ENCODE measurements at places on chromosomes 1 and 21.

- DNase-seq = no peak
Observed at GRCh38 chr1:72885841-72886240, 603.5 kb upstream of the NEGR1 start.

- no peak for DNase-seq
Observed at GRCh38 chr1:45221716-45222115, 15.3 kb upstream of the ZSWIM5 start.

DNA sequence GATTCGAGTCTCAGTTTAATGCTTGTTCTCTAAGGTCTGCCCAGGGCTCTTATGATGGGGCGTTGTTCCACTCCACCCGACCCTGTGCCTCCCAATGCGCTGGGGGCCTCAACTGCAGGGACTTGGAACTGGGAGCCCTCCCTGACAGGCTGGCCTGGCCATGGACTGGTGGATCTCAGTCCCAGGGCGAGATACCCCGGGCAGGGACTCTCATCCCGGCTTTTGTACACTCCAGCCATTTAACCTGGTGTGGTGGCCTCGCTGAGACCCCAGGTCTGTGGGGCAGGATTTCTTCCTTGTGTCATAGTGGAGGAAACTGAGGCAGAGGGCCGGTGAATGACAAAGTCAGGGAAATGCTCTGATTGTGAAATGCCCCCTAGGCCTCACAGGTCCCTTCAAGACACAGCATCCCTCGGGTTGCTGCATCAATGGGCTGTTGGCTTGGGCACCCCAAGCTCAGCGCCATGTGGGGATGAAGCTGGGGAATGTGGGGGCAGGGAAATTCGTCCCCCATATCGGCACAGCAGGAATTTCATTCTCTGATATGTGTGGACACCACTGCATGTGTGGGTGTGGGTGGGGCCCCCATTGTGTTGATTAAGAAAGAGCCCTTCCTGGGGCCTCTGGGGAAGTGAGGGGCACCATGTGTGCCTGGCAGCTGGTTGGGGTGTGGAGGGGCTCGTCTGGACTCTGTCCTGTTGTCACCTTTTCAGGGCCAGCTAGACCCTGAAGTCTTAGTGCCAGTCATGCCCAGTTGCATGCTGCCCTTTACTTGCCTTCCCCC lies 19.9 kb upstream of the ZNF678 start:
- DNase-seq = no peak

DNA sequence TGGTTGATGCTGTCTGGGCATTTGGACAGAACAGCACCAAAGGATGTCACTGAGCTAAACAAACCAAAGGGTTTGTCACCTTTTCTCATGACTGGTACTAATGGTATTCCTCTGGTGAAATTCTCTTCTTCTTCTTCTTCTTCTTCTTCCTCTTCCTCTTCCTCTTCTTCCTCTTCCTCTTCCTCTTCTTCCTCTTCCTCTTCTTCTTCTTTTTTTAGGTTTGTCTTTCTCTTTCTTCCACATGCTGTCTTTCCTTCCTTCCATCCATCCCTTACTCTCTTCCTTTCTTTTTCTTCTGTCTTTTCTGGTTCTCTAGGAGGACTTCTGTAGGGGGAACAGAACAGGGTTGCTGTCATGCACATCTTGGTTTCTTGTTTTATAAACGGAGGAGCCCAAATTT lies 9.3 kb upstream of the IGFN1 start:
- DNase-seq = no peak

DNA sequence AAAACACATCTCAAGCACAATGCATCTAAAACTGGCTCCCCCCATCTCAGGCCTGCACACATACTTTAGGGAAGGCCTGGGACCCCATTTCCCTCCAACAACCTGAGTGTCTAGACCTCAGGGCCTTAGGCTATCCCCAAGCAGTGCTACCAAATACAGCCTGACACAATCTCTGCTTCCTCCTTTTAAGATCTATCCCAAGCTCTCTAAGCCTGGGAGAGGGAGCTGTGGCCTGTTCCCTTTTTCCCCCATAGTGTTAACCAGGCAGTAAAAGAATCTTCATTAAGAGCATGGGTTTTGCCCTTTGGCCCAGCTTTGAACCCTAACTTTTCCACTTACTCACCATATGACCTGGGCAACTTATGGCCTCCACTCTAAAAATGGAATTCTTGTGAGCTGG lies 10.8 kb upstream of the COL8A2 start:
- DNase-seq = no peak

- peak; percentile 83 for DNase-seq
Observed at GRCh38 chr1:78145105-78145580, 99.4 kb downstream of the GIPC2 start.

DNA sequence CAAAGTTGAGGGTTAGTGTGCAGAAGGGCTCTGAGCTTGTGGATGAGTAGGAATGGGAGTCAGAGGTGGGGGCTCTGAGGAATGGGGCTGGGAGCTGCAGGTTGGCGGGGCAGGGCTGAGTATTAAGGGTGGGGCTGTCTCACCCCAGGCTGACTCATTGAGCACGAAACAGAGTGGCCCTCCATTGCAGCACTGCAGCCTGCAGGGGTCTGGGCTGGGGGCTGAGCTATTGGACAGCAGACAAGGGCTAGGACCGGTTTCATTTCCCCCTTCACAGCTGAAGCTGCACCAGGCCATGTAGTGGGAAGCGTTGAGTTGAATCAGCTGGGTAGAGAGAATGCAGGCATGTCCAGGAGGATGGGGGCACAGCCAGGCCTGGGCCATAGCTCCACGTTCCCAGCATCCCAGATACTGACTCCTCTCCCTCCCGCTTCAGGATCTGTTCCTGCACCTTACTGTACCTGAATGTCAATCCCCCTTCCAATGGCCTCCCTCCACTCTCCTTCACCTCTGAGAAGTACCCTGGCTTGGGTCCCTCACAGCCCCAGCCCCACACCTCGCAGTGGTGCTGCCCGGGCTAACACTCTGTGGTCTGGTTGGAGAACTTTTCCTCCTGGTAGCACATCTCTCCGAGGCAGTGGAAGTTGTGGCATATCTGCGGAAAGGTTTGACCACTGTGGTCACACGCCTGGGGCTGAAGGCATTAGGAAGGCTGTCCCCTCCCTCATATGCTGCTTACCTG lies 4.4 kb upstream of the INPP5B start:
- no peak for DNase-seq

DNA sequence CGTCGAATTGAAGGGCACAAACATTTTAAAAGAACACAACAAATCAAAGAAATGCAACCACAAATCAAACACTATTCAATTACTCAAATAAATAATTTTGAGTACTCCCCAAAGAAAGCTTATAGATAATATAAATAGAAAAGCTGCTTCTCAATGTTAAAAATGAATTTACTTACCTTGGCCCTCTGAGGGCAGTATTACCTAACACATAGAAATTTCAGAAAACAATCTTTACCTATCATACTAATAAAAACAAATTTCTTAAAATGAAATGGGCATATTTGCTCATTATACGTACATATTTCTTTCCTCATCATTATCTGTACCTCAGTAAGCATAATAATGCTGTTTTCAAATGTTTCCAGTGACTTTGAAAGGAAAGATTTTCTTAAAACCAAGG lies 141.8 kb downstream of the AKT3 start:
- peak; percentile 43 for DNase-seq

Measured in fibroblast of pulmonary artery (primary cell).